Omental fat pad (tissue), 4 donors: ENCODE measurements at places on chromosomes 12 and 14.

GRCh38 chr12:90077756-90078155 is 369.1 kb upstream of the ATP2B1 start:
- no peak for DNase-seq

DNA sequence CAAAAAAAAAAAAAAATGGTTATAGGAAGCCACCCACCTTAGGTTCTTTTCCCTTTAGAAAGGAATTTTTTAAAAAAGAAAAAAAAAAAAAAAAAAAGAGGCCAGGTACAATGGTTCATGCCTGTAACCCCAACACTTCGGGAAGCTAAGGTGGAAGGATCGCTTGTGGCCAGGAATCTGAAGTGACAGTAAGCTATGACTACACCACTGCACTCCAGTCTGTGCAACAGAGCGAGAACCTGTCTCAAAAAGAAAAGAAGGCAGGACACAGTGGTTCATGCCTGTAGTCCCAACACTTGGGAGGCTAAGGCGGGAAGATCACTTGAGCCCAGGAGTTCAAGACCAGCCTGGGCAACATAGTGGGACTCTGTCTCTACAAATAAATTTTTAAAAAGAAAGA is 36.0 kb downstream of the SPTLC2 start:
- DNase-seq = no peak

DNA sequence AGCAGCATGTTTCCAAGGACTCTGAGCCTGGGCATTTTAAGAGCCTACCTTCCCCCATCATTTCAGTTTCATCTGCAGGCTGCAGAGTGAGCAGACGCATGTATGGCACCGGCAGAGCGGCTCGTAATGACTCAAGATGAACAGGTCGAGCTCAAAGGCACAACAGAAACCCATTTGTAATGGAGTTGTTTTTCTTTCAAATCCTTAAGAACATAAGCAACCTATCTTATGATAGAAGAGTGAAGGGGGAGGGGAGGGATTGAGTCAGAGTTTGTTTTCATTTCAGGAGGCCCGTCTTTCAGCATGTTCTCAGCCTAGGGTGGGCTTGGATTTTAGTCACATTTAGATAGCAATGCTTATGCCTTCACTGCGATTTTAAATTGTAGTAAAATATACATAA is 54.9 kb upstream of the CISTR start:
- DNase-seq = no peak

- no peak for DNase-seq
Measured at GRCh38 chr12:83800022-83800421, 1112.6 kb downstream of the SLC6A15 start.

GRCh38 chr14:101588286-101588975 is 27.1 kb downstream of the DIO3 start:
- peak; percentile 11 for DNase-seq

DNA sequence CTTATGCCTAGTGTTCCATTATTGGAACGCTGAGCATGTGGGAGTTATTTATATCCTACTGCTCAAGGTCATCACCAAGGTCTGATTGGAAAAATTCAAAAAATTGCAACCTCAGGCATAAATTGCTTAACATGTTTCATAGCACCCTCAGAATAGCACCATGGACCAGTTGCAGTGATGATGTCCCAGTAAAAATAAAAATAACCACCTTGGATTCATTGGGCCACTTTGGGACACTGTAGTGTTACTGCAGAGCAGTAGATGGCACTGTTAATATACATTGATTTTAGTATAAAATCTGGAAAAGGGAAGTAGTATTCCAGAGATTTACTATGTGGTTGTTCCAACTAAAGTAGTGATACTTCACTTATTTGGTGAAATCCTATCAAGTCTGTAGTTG is 31.0 kb upstream of the PTCSC3 start:
- no peak for DNase-seq
